ENCODE measurements at places on chromosomes 13 and 19. TPM values are rescaled to one million over a fixed set of nuclear protein-coding genes. Genes with fewer than 3 reads are reported as not detected.

The KCTD4 gene
- total RNA-seq, result not detected

The GGACT gene
- total RNA-seq, result 4.3 TPM

The KANK3 gene
- total RNA-seq, result 29.0 TPM

The ZNF57 gene
- total RNA-seq, result 6.6 TPM

DNA sequence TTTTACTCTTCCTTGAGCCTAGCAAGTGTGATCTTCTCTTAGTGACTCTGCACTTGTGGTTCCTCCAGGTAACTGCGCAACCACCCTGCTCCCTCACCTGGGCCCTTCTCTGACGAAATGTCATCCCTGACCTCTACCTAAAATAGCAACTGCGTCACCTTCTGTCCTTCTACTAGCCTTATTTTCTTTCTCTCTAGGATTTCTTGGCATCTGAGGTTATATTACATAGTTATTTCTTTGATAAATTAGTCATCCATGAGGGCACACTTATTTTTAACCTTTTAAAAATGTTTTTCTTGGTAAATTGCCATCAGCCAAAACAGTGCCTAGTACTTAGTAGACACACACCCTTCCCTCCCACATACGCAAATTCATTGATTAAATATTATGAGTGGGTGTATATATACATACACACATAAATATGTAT, 355.5 kb downstream of the ENOX1 start:
- no peak for DNase-seq

GRCh38 chr19:38204096-38204495, 19.9 kb downstream of the DPF1 start:
- DNase-seq, result no peak

DNA sequence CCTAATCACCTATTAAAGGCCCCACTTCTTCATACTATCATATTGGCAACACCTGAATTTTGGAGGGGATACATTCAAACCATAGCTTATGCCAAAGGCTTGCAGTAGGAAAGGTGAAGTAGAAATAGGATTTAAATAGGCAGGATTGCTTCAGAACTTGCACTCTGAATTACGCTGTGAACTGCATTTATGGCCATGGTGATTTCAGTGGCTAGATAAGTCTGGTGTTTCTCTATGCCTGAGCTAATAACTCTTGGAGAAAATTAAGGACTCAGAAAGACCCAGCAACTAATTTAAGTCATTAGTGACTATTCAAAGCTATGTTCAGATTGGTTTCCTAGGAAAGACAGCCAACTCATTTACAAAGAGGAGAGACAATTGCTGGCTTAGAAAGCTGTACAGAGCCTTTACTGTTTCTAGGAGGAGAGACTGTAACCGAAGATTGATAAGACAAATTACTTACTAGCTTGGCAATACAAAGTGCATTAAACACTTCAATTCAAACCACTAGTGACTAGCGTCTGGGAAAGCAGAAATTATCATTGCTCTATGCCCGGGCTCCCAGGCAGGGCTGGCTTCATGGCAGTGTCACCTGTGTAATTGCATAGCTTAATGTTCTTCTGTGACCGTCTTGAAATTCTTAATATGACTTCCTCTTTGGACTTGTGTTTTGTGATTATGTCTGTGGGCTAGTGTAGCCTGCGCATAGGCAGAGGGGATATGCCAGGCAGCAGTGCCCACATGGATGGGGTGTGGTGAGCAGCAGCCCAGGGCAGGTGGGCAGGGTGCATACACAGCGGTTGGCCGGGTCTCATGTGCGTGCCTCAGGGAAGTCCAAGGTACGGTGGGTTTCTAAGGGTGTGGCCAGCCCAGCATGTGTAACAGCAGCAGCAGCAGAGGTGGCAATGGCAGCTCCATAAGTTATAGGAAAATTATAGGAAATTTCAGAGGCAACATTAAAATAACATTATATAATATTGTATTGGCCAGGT, 60.1 kb downstream of the KL start:
- no peak for DNase-seq

DNA sequence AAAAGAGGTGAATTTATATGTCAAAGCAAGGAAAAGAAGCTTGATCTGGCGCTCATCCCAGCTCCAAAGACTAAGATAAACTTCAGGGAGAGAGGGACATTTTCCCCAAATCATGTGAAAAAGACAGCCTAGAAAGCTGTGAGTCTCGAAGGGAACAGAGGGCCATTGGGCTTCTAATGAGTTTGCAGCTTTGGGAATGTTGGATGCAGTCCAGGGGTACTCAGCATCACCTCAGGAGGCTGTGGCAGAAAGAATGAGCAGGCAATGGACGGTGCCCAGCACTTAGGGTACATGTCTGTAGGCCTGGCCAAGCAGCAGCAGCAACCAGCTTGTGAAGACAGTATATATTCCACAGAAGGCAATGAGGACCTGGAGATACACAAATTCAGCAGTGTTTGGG, 25.7 kb upstream of the WASF3 start:
- DNase-seq, result no peak

DNA sequence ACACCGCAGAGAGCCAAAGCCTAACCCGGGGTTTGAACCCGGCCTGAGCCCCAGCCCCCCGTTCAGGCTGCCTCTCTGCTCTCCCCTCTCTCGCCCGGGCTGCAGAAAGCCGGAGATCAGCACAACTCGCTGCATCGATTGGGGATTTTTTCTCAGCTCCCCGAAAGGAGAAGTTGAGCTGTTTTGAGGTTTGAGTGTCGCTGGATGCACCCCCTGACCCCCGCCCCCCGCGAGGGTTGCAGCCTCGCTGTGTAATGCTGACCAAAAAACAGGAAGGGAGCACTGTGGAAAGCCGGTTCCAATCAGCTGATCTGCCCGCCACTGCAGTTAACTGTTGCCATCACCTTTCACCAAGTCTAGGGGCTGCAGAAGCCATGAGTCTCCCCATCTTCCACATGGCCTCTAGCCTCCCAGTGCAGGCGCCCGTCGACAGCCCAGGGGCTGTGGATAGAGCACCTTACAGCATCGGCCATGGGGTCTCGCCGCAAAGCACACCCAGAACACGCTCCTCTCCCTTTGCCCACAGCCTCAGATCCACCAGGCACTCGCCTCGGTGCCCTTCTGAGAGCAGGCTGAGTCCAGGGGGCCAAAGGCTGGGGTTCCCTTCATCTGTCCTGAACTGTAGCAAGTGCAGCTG, 34.5 kb downstream of the MYO9B start:
- DNase-seq, result no peak

GRCh38 chr19:38759590-38760003, 13.7 kb downstream of the LGALS7 start:
- DNase-seq, result no peak

DNA sequence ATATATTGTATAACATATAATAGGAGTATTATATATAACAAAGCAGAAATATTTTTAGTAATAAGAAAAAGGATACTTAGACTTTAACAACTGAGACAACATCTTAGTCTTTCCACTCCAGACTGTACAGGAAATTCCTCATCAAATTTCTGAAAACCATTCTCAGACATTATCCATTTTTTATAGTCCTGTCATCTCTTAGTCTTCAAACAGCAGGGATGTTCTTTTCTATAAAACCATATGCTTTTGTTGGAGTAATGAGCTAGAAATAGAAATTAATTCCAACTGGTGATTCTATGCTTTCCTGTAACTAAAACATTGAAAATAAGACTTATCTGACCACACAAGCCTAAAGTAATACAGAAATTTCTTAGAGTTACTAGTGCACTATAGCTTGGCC, 82.2 kb upstream of the CSNK1A1L start:
- DNase-seq, result no peak

Measured in left lung (tissue), 14 donors.